ENCODE measurements at places on chromosomes 7 and 10.

- no peak for DNase-seq
Observed at GRCh38 chr7:100585511-100586265, at the start of gene LRCH4. TSS of gene LRCH4 (minus strand) at chr7:100586129. CDS start at chr7:100586100, 29 bp downstream.

- no peak for DNase-seq
Observed at GRCh38 chr10:110737886-110738634, 93.9 kb downstream of the RBM20 start.

DNA sequence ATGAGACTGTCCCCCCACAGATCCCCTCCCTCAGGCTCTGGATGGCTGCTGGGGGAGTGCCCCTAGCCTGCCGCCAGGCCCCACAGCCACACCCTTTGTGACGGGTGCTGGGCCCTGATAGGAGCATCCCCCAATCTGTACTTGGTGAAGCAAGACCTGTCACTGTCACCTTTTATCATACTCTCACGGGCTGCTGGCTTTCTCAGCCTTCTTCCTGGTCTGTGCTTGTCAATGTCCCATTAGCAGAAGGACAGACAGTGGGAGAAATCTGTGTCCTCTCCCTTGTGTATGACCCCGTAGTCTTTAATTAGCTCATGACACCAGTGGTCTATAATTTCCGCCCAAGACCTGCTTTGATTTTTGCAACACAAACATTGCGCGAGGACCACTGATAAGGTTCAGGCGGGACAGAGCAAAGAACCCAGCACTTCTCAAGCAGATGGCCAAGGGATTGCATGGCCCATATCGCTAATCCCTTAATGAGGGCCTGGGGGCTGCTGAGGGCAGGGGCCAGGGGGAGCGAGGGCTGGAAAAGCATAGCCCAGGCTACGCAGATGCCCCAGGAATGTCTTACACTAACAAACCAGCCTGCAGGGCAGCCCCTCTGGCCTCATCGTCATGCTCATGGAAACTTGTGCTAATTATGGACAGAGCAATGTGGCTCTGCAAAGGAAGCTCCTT lies 127.8 kb downstream of the PTPN20 start:
- DNase-seq, result no peak

DNA sequence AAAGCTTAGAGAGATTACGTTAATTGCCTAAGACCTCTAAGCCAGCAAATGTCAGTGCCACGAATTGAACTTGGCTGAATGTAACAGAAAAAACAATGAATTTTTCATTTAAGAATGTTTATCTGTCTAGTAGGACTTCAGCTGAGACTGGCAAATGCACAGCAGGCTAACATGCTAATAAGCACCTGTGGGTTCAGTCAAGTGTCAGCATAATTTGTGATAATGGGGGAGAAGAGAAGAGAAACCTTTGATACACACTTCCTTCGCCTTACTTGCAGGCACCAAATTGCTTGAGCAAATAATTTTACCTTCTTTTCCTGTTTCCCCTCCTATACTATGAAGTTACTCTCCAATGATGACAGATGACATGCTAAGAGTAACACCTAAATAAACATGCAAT lies 1136.5 kb upstream of the SORCS1 start:
- no peak for DNase-seq

- DNase-seq, result no peak
Observed at GRCh38 chr7:126776498-126776897, 476.2 kb downstream of the GRM8 start.

- no peak for DNase-seq
Observed at GRCh38 chr10:102691285-102692066, 22.7 kb downstream of the ARL3 start.

DNA sequence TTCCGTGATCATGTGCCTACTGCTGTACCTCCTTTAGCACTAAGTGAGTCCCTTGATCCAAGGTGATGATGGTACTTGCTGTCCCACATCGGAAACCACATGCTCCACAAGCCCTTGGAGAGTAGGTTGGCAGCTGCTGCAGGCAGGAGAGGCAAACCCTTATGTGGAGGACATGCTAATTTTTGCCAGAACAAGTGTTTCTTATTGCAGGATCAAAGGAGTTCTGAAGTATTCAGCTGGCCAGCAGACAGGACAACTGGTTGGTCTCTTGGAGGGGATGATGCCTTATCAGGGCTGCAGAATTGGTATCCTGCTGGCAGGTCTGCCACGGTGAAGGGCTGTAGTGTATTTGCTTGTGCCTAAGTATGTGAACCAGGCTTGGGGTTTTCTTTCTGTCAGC lies 36.8 kb downstream of the NACAD start:
- DNase-seq, result no peak

DNA sequence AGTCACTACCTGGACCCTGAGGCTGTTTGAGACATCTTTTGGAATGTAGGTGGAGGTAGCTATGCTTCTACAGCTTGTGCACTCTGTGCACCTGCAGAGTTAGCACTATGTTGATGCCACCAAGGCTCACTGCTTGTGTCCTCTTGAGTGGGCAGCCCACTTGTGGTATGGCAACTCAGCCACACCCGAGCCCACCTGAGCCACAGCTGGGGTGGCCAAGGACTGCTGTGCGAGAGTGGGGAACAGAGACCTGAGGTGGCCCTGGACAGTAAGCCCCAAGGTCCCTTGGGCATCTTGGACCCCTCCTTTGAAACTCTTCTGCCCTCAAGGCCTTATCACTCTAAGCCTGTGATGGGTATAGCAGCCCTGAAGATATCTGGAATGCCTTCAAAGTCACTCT lies 25.7 kb downstream of the MYO1G start:
- DNase-seq, result no peak

DNA sequence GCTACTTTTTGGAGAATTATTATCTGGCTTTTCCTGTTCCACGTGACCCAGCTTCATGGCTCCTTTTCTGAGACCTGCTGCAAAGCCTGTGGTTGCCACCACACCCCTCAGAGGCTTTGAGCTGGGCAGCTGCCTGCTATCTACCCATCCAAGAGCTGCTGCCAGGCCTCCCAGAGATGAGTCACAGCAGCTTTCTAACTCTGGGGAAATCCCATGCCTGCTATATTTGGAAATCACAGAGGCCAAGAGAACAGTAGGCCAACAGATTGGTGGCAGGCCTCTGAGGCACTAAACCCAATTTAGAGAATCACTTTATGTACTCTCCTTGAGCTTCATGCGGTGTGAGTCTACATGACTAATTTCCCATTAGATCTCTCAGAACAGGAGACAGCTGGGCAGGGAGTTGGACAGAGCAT lies 35.2 kb downstream of the SGCE start:
- DNase-seq, result no peak
